ENCODE measurements at places on chromosomes 6 and 20.

GRCh38 chr6:85756982-85757381 lies 114.3 kb upstream of the SYNCRIP start:
- peak; percentile 36 for DNase-seq

- DNase-seq, result no peak
These were observed 24.7 kb upstream of the HDAC2 start for GRCh38 chr6:113995634-113996033.

DNA sequence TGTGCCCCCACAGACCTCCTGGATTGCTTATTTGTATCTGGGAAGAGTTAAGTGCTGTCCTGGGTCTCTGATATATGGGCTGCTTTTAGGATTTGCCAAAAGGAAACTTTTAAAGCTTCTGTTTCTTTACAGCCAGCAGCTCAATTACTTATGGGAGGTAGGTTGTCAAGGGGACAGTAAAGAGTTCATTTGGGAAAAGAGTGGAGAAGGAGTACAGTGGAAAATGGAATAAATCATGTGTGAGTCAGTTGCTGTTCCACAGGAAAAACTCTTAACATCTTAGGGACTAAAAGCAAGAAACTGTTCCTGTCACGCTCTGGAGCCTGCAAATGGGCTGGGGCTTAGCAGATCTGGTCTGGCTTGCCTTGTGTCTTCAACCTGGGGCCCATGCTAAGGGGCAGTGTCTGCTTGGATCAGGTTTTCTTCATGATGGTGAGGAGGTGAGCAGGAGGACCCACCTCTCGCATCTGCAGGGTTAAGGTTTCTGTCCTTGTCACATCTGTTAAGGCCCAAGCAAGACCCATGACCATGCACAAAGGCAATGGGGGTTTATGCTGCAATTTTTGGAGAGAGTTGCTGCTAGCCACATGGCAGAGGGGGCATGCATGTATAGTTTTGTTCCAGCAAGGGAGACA lies 8.7 kb upstream of the CST1 start:
- DNase-seq, result no peak

- no peak for DNase-seq
These were observed 7.8 kb downstream of the SGK1 start for GRCh38 chr6:134309983-134310605.

GRCh38 chr20:50883856-50884255 lies 47.4 kb downstream of the ADNP start:
- DNase-seq, result no peak

- peak; percentile 4 for DNase-seq
These were observed 161.3 kb upstream of the GGTLC1 start for GRCh38 chr20:24149881-24150307.

GRCh38 chr6:148945301-148946021 lies 198.6 kb downstream of the UST start:
- no peak for DNase-seq

GRCh38 chr20:37914672-37915433 lies 11.9 kb downstream of the VSTM2L start:
- no peak for DNase-seq

DNA sequence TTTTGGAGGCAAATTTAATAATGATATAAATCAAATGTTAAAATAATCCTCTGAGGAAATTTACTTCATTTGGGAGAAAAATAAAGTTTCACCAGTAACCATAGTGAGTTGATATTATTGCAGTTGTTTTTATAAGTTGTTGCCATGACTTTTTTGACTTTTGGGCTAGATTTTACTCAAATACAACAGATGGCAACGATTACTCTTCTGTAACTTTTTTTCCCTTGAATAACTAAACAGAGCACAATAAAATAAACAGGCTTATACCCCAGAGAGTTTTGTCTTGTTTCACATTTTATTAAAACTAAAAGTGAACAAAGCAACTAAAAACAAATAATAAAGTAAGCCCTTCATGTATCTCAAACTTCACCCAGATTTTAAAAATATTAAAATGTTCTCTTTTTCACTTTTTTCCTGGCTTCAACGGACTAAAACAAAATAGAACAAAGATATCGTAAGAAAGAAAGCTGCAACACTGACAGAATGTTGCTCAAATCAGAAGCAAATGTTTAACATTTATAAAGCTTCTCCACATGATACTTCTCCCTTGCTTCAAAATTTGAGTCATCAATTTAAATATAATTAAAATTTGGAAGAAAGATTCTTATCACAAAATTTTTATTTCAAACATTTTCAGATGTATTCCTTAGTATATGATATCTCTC lies 42.5 kb upstream of the BMP5 start:
- no peak for DNase-seq
